ENCODE measurements at places on chromosomes 4 and X. TPM values are rescaled to one million over a fixed set of nuclear protein-coding genes. Genes with fewer than 3 reads are reported as not detected.

GRCh38 chrX:42615161-42615563 is 162.8 kb downstream of the PPP1R2C start:
- DNase-seq = peak; percentile 28

DNA sequence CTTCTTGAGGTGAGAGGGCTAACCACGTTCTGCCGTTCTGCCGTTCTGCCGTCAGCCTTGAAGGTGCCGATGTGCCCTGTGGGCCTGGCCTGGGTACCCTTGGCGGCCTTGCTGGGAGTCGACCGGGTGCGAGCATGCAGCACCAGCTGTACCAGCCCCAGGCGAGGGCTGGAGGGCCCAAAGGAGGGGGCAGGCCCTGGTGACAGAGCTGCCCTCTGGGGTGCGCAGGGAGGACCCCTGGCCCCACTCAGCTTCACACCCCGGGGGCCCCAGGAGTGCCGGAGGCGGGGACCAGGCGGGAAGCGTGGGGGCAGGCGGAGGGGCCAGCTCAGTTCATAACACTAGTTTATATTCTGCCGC is 22.1 kb downstream of the UVSSA start:
- no peak for DNase-seq

The GPRASP2 gene
- total RNA-seq = 6.2 TPM

The BRS3 gene
- not detected for total RNA-seq

The CNKSR2 gene
- 60.0 TPM for total RNA-seq

DNA sequence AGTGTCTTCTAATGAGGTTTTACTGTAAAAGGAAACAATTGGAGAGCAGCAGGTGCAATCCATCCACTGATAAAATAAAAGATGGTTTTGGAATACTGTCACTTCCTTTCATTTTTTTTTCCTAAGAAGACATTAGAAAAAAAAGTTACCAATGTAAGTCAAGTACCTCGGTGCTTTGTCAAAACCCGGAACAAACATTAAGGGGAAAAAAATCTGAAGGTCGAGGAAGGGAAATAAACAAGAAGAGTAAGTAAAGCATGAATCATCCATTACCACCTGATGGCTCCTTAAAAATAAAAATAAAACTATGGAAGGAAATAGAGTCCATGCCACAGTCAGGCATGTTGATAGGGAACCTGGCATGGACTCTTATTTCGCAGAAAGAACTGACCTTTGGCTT is 15.3 kb upstream of the XPNPEP2 start:
- DNase-seq = no peak
